Stimulated activated CD4-positive, alpha-beta T cell treated with anti-CD3 and anti-CD28 coated beads, Interleukin-4, amount 100 ng/mL, for 1 hour (primary cell): ENCODE measurements at places on chromosomes 4 and X.

GRCh38 chrX:3990569-3990968, 277.1 kb upstream of the PRKX start:
- no peak for DNase-seq

DNA sequence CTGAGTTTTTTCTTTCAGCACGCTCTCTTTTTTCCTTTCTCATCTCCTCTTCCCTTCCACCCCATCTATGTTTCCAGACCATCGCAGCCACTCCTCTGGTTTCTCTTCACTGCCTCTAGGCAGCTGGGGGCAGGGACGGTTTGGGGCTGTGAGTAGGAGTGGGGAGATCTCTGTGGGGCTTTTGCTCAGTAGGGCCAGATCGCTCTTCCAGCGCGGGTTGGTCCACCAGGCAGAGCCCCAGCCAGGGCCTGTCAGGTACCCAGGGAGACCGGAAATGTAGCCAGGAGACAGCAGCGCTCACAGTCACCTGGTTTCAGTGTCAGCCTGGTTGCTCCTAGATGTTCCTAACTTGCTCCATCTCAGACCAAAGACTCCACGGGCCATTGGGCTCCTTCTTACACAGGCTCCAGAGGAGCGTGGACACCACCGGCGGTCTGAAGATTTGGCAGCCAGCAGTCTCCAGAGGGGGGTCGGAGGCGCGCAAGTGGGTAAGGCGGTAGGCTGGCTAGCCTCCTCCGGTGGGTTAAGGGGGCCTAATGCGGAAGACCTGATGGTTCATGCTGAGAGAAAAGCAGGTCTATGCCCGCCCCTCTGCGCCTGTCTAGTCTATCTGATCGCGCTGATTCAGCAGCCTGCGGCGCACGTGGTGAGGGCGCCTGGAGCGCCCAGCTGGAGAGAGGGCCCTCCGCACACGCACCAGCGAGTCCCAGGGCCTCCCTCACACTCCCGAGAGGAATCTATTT, 1.8 kb downstream of the FGF5 start:
- DNase-seq = no peak

- DNase-seq = no peak
Observed at GRCh38 chr4:123526511-123526910, 129.9 kb downstream of the SPRY1 start.

GRCh38 chrX:151754047-151754429, 19.5 kb downstream of the CNGA2 start:
- DNase-seq = no peak

DNA sequence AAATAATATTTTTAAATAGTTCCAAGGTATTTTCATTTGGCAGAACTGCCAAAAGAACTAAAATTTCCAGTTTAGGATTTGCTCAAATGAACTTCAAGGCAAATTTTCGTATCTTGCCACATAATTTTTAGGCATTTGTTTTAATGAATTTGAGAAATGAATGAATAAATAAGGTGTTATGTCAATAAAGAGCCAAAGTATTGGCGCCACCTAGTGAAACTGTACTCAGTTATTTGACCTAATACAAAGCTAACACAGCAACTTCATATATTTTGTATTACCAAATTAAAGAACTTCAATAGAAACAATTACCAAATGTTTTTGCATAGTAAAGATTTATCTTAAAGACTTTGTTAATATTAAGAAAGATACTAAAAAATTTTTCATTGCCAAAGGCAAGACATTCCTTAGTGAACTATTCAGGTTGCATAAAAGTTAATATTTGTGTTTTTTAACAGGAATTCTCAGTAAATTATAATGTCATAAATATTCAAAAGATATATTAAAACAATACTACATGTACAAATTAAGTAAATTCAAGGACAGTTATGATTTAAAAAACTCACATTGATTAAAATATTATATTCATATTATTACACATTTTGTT, 50.3 kb downstream of the STPG2 start:
- DNase-seq = no peak
